ENCODE measurements at places on chromosomes 1 and 21.
A peak's percentile ranks its signal among the peaks of the same experiment; 100 is the strongest.

DNA sequence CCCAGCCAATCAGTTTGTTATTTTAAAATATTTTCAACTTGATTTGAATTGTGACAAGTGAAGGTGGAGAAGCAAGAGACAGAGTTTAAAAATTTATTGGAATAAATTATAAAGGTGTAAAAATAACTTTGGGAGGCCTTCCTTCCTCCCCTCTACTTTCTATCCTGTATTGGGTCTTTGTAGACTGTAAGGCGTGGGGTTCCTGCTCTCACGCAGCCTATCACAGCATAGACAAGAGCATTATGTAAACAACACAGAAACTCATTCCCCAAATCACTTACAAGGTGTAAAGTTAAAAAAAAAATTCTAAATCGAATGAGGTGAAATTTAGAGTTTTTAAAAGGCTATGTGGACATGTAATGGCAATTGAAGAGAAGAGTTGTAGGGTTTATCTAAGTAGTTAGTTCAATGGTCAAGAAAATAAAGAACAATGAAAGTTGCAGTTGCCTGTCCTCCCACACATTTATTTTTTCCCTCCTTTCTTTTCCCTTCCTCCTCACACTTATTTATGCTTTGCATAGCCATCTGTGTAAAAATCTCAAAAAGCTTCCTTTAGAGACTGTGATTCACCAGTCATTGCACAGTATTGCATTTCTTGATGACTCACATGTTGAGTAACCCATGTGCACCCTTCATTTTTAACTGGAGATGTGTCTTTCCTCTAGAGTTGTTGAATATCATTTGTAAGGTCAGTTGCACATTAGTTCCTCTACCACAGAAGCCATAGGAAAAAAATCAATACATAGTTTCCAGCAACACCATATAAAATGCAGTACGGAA lies 242.2 kb downstream of the PTPRC start:
- peak; percentile 70 for DNase-seq

- peak; percentile 86 for DNase-seq
Observed at GRCh38 chr1:206479183-206480125, 9.2 kb downstream of the IKBKE start.

GRCh38 chr1:52571783-52572182 lies 18.9 kb upstream of the TUT4 start:
- no peak for DNase-seq

DNA sequence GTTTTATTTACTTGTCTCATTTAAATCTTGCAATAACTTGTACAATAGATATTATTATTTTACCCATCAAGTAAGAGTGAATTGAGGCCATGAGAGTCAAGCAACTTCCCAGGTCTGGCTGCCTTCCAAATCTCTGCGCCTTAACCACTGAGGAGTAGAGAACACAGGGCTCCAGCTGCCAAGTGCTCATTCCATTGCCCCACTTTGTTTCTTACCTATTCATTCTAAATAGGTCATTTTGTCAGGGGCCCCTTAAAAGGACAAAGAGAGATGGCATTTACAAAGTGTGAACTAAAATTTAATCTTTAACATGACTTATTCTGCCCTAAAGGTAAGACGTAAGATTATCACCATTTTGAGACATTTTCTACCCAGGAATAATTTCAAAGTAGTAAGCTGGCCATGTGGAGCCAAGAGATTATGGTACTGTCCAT lies 3.5 kb downstream of the PPP1R15B start:
- DNase-seq, result peak; percentile 47

GRCh38 chr1:41386196-41386663 lies 25.0 kb downstream of the FOXO6 start:
- no peak for DNase-seq

GRCh38 chr1:15454256-15454655 lies 2.3 kb upstream of the CELA2A start:
- DNase-seq, result peak; percentile 60

DNA sequence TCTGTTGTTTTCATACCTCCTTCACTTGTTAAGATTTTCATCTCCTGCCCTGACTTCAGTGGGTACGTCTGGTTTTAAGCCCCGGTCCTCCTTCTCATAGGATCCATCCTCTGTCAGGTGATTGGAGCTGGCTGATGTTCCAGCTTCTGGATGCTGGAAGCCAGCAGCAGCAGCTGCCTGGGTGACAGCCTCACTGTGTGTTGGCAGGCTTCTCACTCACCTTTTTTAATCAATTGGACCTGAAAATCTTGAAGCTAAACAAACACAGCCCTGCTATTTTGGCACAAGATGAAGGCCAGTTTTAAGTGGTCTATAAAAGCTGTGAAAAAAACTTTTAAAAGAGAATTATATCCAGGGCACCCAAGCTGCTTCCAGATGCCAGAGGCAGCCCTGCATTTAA lies 181.0 kb downstream of the DISC1 start:
- no peak for DNase-seq

GRCh38 chr1:87644579-87645190 lies 316.0 kb downstream of the LMO4 start:
- peak; percentile 22 for DNase-seq

- no peak for DNase-seq
Observed at GRCh38 chr1:77652268-77652667, 30.2 kb downstream of the ZZZ3 start.

GRCh38 chr1:53616927-53617326 lies 122.0 kb downstream of the GLIS1 start:
- DNase-seq, result no peak

DNA sequence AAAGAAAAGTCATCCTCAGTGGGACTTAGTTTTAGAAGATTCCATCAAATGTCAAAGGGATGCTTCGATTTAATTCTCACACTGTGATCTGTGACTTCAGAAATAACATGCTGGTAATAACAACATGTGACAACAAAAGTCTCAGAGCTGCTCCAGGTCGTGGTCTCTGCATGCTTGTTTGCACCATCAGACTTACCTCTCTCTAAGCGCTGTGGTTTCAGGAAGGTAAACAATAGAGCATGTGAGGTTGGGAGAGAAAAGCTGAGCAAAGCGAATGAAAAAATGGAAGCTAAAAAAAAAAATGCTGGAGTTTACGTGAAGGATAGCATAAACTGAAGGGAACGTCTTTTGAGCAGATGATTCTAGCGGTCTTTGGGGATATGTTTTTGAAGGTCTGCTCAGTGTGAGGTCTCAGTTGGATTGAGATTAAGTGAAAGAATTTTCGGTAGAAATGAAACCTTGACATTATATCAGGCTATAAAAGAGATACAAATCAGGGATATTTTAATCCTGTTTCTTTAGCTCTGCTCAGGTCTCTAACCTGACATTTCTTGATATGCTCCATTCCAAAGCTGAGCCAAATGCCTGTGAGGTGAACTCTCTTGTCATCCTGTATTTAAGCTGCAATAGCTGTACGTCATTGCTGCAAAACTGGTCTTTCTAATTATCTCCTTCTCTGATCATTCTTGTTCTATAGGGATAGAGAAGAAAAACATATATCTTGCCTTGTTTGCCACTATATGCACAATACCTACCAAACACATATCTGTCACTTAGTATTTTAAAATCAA lies 86.5 kb downstream of the C1orf21 start:
- DNase-seq, result no peak

GRCh38 chr21:25859235-25859929 lies 124.6 kb downstream of the GABPA start:
- no peak for DNase-seq

GRCh38 chr1:156904187-156904959 lies 10.9 kb downstream of the PEAR1 start:
- DNase-seq, result no peak

- no peak for DNase-seq
Observed at GRCh38 chr1:171736196-171736595, 5.7 kb downstream of the VAMP4 start.

DNA sequence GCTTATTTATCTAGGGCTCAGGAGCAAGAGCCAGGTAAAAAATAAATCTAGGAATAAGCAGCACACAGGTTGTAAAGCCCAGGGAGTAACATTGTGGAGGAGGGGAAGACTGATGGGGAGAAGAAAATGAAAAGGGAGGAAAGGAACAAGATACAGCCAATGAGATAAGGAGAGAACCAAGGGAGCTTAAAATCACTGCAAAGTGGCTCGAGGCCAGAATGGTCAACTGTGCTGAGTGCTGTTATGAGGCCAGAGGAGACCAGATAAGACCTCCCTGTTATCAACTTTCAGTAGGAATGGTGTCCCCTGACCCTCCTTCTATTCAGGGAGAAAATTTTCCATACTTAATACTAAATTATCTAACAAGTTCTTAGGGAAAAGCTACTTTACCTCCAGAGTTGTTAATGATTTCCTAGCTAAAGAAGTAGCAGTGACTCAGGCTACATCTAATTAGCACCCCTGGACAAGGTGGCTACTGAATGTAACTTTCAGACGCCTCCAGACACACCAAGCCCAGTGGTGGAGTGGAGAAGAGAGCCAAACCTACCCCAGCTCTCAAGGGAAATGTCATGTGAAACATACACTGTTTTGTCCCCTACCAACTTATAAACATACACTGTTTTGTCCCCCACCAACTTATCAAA lies 25.5 kb downstream of the ENAH start:
- no peak for DNase-seq

DNA sequence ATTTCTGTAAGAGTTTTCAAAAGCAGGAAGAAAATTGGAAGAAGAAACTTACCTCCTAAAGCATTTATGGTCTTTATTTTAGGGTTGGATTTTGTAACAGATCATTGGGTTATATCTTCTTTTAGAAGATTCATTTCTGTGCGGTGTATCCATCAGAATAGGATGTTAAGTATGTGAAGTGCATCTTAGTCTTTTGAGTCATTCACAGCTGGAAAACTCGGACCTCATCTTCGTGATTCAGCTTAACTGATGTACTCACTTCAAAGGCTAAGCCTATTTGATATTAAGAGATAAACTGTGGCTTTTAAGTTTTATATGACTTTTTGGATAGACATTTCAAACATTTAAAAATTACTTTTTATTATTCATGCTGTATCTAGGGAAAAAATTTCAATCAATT lies 56.3 kb downstream of the GIPC2 start:
- DNase-seq, result peak; percentile 57

DNA sequence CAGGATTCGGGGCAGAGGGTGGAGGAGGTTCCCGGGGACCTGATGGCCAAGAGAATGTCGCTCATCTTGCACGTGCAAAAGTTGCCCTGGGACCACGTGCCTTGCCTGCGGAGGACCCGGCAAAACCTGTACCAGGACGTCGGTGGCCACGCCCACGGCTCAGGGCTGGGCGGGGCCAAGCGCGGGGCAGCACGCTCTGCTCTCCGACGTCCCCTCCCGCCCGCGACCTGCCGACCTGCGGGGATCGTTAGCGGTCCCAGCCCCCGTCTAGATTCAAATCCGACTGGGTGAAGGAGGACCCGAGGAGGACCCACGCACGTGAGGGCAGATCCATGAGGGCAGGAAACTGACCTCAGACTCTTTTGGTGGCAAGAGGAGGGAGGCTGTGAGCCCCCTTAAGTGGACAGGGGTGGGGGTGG lies at the start of gene C1orf167:
C1orf167 (plus strand) TSS at position 206 of the 419 bp plus-strand sequence. CDS start 2,208 bp downstream, outside the sequence.
- no peak for DNase-seq

- DNase-seq, result no peak
Observed at GRCh38 chr21:37210799-37211198, 56.3 kb downstream of the VPS26C start.

All from GM03348 (cell line).